ENCODE measurements at places on chromosomes 2 and 18.

DNA sequence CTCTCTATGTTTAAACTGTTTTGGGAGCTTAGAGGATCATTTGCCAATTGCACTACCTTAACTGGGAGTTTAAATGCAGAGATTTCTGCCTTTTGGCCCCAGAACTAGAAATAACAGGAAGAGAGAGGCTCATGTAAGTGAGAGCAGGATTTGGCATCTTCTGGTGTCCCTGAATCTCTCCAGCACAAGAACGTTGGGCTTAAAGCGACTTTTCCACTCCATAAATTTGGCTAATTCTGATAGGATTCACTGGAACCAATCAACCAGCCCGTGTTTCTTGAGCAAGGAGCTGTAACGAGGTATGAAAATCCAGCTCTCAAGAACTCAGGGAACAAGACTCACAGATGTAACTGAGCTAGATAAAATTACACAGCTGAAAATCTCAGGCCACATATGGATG, 181.0 kb downstream of the C1D start:
- DNase-seq: no peak

GRCh38 chr2:48221846-48222516, 308.0 kb upstream of the STON1 start:
- DNase-seq: no peak

GRCh38 chr2:69580486-69580885, 63.1 kb downstream of the AAK1 start:
- no peak for DNase-seq

GRCh38 chr2:111049792-111050640, 70.7 kb upstream of the BCL2L11 start:
- DNase-seq: no peak

DNA sequence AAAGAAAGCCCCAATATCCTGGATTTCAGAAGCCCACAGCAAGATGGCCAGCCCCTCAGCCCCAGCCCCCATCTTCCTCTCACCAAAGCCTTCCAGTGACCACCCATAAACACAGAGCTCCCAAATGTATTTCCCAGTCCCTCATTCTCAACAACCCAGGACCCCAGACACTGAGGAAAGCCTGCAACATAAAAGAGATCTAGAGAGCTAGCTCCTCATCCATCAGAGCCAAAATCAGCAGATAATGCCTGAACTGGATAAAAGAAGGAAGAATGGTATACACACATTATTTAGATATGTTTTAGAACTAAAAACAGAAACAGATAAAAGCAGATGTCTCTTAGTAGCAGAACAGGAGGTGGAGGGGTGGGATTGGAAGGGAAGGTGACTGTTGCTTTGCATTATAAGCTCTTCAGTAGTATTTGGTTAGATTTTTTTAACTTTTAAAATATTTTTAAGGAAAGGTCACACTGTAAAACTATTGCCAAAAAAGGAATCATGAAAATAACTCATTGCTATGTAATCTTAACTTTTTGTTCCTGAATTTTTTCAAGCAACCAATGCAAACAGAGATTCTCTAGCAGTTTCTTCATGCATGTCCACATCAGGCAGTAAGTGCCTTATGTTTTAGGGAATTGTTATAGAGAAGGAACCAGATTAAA, 144.2 kb upstream of the PKDCC start:
- no peak for DNase-seq

DNA sequence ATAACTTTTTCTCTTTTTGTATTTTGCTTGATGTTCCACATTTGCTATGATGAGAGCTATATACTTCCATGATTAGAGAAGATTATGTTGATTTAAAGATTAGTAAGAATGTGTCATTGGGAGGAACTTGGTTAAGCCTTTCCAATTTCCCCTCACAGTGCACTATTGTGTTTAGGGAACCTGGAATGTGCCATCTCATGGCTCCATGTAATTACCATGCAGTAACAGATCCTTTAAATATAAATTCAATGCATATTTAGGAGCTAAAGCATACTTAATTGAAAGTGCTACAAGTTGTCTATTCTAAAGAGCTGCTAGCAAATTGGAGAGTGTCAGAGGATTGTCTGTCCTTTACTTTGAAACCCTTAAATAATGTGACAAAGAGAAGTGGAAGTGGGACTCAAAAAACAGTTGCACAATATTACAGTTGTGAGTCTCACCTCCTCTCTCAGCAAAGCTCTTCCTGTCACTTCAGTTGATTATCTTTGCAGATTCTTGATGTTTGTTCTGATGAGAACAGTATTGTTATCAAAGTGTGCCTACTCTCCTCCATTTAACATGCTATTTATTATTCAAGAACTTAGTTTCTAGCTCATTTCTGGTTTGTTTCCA, 1162.7 kb upstream of the ZEB2 start:
- DNase-seq: no peak

DNA sequence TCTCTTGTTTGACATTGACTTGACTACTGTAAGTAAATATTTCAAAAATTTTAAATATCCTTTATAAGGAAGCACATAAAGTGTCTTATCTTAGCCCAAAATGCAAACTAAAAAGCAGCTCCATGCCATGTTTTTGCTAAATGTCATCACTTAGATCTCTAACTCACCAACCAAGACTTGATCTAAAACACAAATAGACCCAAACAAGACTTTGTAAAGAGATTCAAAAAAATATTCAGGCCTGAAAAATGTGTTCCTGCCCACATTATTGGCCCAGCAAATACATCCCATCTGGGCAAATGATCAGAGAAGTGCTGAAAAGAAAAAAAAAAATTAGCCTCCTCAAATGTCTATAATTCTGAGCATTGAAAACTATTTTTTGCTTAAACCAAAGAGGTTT, 187.6 kb downstream of the MREG start:
- no peak for DNase-seq

DNA sequence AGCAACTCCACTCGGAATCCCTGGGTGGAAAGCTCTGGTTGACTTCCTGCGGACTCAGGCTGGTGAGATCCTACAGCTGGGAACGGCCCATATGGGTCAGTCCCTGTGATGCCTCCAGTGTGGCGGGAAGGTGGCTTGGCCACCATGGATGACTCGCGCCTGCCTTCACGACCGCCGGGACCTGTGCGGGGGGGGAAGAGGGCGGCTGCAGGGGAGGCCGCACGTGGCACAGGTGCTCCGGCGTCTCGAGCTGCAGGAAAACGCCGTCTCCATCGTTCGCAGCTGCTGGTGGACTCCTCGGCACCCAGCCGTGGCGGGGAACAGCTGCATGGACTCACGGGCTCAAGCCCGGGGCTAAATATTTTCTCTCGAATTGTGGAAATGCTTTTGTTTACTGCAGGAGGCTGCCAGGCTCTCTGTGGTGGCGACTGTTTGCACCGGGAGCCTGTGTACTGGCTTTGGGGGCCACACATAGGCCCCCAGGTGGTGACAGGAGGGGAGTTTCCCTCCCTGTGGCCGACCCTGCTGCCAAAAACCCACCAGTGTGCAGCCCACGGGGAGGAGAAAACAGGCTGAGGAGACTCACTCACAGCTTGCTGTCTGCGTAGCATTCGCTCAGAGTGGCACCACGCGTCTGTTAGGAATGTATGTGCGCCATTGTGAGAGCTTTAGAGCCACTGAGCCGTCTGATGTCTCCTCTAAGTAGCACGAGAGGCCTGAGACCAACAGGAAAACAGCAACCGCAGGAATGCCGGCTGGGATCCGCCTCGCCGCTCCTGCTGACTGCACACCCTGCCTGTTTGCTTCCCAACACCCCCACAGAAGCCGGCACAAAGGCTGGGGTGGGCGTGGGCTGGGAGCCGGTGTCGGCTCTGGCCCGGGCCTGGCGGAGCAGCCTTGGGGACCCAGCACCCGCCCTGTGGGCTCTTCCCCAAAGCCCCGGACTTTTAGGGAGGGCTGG, 89.2 kb downstream of the NFATC1 start:
- DNase-seq: no peak

DNA sequence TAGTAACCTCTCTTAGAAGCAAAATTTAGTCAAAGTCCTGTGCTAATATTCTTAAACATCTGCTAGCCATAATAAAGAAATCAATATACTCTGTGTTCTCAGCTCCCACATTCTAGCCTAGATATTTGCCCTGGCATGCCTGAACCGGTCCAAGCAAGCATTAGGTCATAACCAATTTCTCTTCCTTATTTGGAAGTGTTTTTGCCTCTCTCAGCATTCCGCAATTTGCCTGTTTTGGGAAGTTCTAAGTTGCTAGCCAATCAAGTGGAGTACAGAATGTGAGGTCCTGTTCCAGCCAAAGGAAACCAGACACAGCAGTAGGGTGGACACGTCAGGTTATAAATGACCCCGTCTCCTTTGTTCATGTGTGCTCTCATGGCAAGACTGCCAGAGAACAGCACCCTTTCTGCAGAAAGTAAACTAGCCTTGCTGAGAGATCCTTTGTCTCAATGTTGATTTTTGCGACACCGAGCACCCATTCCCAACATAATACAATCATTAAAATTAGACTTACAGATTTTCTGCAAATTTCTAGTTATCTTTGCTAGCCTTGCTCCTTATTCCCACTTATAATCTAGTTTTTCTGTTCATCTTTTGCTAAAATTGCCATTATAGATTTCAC, 13.0 kb upstream of the SULT1C4 start:
- no peak for DNase-seq

DNA sequence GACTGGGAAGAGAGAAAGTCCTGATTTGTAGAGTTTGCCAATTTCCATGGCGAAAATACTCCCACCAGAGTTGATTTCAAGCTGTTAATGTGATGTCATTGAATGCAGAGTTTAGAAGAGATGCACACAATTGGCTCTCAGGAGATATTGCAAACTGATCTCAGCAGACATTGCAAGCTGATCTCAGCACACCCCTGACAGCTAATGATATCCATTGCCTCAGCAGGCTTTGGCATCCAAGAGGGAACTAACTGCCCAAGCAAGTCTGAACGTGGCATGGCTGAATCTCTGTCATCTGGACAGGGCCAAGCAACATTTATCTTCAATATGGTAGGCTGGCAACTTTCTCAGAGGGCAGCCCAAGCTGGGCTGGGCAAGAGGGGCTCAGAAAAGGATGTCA, 78.4 kb upstream of the CYP1B1 start:
- DNase-seq: no peak

DNA sequence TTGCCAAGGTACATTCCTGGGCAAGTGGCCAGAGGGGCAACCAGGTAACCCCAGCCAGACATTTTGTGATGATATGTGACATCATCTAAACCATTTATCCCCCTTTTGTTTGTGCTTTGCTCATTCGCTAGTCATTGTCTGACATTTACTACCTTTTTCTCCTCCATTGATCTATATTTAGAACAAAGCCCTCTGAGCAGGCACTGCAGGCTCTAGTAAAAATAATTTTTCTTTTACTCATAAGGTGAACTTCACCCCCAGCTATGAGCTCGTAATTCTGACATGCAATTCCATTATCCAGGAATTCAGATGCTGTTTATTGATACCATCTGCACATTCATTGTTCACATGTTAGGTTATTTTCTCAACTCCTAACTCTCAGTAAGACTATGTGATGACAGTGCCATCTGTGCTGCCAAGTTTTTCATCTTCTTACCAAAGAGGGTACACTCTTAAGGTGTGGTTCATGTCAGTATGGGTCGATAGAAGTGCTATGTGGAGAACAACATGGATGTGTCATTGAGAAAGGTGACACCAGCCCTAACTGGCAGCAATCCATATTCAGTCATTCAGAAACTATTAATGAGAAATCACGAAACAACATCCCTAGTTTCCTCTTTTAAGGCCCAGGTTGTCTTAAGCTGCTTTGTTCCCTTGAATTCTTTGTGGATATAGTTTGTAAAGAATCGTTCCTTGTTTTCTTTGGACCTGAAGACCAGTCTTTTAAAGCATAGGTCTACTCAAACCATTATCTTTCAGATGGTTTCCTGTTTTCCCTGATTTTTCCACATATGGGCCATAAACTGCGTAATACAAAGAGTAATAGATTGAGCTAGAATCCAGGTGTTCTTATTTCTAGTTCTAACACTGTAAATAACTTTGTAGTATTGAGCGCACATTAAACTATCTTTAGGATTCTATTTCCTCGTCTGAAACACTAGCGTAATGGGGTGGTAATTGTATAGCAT, 978.1 kb upstream of the CDH2 start:
- no peak for DNase-seq

GRCh38 chr2:239955087-239955988, 69.8 kb downstream of the NDUFA10 start:
- DNase-seq: no peak

- DNase-seq: no peak
These were observed 1.5 kb downstream of the KIF1A start for GRCh38 chr2:240818293-240819125.

DNA sequence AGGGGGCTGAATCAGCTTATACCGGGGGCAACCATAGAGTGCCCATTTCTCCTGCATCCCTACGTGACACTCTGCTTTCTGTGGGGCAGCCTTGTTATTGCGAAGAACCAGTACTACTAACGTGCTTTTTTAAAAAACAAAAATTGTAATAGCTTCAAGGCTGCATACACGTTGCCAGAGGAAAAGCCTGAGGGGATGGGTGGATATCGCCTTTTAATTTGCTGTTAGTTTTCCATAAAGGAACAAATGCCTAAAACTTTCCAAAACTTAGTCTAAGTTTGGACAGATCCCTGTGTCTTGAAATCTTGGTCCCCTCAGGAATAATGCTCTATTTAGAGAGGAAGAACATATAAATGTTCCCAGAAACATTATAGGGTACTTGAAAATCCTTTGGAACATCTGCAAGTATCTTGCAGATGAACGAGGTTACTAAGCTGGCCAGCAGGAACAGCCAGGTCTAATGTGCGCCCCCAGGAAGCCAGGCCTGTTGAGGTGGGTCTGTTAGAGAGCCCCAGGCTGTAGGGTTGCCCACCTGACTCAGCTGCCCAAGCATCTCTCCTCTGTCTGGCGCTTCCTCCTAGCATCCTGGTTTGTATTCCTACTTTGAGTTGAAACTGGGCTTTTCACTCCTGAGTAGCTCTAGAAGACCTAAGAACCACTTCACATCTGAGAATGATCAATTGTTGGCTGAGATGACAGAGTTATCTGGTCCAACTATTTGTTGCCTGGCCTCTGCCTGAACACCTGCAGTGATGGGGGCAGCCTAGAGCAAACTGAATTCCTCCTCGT, 96.9 kb downstream of the TGOLN2 start:
- DNase-seq: no peak

GRCh38 chr2:237530472-237531433, 35.6 kb upstream of the PRLH start:
- no peak for DNase-seq

GRCh38 chr2:74212702-74213410, 14.4 kb downstream of the MTHFD2 start:
- no peak for DNase-seq

DNA sequence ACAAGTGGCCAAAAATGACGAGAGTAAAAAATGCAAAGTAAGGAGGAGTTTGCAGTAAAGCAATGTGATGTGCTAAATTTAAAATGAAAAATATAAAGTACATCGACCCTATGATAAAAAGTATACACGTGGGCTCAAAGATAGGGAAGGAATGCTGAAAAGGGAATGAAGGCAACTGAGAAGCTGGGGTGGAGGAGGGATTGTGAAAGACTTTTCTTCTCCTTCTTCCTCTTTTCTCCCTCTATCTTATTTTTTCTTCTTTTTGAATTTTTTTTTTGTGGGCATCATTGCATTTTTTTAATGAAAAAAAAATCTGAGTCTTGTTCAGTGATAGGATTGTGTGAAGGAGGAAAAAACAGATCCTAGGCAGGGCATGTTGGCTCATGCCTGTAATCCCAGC, 57.6 kb upstream of the STK17B start:
- DNase-seq: no peak
